ENCODE measurements at places on chromosomes 4 and X. TPM values are rescaled to one million over a fixed set of nuclear protein-coding genes. Genes with fewer than 3 reads are reported as not detected.

Gene RHOXF2
- not detected for polyA plus RNA-seq

Gene TLR3
- 1.2 TPM for polyA plus RNA-seq

Gene HPGDS
- 7.3 TPM for polyA plus RNA-seq

Gene CLIC2
- 2.6 TPM for polyA plus RNA-seq

Gene MAGEA2
- polyA plus RNA-seq: not detected

Gene CT45A5
- 0.30 TPM for polyA plus RNA-seq

Gene STPG2
- polyA plus RNA-seq: 0.14 TPM

Gene GPR82
- 0.14 TPM for polyA plus RNA-seq

Gene TEX11
- polyA plus RNA-seq: not detected

Gene ZMAT1
- polyA plus RNA-seq: 4.7 TPM

Gene RNF175
- polyA plus RNA-seq: 1.0 TPM

Gene SPANXN3
- polyA plus RNA-seq: not detected

Gene PNMA5
- polyA plus RNA-seq: not detected

Gene ZDHHC15
- polyA plus RNA-seq: 3.1 TPM

Gene ERCC6L
- 2.3 TPM for polyA plus RNA-seq

Gene JCHAIN
- 1.3 TPM for polyA plus RNA-seq

Gene CXorf49
- polyA plus RNA-seq: 0.19 TPM

Gene PAK3
- polyA plus RNA-seq: 9.8 TPM

Gene THOC2
- 65.8 TPM for polyA plus RNA-seq

Gene CDKL2
- polyA plus RNA-seq: not detected

Gene MTMR1
- 23.7 TPM for polyA plus RNA-seq
